ENCODE measurements at places on chromosomes 6 and 20. TPM values are rescaled to one million over a fixed set of nuclear protein-coding genes. Genes with fewer than 3 reads are reported as not detected.

DNA sequence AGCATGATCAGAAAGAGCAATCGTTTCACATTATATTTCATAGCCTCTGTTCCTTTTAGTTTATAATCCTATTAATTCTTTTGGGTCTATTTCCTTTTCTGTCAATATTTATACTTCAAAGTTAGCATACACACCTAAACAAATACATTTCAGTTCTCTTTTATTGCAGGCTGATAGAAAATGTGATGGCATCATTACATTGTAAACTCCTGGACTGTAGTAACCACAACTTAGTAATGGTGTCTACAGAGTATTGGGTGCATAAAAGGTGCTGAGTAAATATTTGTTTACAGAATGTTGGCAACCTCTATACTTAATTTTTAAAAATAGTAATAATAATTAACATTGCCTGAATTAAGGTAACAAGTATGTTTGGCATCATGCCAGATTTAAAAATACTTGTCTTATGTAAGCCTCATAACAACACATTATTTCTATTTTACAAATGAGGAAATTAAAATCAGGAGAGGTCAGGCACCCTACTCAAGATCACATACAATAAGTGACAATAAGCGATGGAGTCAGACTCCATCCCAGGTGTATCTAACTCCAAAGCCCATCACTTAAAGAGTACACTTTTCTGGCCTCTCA, 195.0 kb downstream of the UBE3D start:
- DNase-seq: no peak

- no peak for DNase-seq
Observed at GRCh38 chr6:143018955-143019354, 41.7 kb upstream of the AIG1 start.

Gene BACH2
- total RNA-seq: 6.1 TPM

- no peak for DNase-seq
Observed at GRCh38 chr6:7000825-7001777, 106.7 kb upstream of the RREB1 start.

DNA sequence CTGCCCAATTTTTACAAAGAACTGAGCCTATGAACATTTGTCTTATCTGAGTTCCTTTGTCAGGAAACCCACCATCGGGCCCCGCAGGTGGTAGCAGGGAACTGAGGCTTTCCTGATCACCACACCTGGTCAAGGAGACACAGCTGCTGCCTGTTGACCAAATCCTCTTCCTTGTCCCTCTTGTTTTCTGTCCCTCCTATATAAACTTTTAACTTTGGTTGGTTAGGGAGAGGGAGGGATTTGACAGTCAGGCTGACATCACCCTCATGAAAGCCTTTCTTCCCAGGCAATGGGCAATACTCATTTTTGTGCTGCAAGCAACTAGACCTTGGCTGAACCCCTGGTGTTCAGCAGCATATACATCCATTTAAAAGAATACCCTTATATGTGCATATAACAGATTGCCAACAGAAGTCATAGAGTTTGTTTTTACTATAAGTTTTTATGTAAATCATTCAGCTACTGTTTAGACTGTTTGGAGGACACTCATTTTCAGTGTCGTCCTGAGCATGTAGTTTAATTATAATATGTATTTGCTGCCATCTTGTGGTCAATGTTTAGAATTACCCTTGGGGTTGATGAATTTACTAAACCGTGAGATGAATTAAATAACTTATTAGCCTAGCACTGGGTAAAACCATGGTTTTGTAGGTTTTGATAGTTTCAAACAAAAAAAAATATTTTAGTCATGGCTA, 17.0 kb downstream of the CRISP1 start:
- DNase-seq: no peak

DNA sequence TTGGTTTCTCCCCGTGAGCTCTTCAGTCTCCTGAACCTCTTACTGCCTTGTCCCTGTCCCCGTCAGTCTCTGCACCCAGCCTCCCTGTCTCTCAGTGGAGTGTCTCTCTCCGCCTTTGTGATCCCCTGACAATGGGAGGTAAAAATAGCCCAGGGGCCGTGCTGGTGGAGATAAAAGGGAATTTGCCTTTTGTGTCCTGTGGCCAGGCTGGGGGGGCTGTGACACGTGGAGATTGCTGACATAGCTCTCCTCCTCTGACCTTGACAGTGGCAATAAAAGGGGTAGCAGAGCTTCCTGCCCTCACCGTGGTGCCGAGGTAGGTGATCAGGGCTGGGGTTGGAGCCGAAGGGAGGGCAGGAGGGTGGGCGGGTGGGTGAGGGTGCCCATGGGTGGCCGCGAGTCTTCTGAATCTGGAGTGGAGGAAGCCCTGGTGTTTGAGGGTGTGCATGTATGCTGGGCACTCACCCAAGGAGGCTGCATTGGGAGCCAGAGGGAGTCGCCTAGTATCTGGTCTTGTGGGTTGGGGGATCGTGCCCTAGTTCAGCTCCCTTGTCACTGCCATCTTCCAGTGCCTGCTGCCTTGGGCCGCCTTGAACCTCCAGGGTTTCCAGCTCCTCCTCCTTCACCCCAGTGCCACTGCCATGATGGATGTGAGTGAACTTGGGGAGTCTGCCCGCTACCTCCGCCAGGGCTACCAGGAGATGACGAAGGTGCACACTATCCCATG, 21.9 kb downstream of the MYH7B start:
- DNase-seq: no peak

Gene MYBL2
- 0.81 TPM for total RNA-seq

- DNase-seq: no peak
Observed at GRCh38 chr20:45963059-45964005, 8.7 kb downstream of the ZNF335 start.

GRCh38 chr6:97626671-97627441, 343.8 kb upstream of the MMS22L start:
- DNase-seq: no peak

GRCh38 chr6:5541751-5542432, 280.6 kb downstream of the FARS2 start:
- no peak for DNase-seq

DNA sequence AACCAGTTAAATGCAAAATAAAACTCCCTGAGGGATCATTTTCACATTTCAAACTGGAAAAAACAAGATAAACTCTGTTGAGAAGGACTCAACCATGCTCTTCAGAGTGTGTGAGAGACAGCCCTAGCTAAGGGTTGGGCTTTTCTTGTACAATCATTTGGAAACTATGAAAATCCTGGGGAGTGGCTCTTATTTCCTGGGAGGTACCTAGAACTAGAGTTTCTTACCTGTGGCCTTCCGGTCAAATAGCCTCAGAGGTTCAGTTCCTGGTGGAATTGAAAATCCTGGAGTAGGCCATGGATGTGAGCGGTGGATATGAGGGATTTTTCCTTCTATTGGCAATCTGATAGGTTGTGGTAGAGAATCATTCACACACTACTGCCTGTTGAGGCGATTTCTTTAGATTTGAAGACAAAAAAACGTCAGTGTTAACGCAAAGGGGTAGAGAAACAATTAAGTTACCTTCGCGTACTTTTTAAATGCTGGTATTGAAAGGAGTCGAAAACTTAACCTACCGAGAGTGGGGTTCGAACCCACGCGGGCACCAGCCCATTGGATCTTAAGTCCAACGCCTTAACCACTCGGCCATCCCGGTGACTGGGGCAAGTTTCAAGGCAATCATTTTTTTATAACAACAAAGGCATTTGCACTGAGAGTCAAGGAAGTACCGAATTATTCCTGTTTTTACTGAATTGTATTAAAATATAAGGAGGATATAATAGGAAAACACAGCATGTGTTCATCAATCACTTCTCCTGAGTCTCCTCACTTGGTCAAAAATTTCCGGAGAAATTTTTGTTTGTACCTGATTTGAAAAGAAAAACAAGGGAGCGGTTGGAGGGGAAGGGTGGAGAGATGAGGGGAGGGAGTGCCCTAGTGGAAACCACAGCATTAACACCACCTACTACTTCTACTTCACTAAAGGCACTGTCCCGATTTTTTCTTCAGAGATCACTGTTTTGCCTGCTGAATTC, 191.3 kb downstream of the OR2B2 start:
- DNase-seq: no peak

- DNase-seq: no peak
Observed at GRCh38 chr6:34696189-34696738, 303 bp downstream of the ILRUN start.

Gene ARMH2
- not detected for total RNA-seq

Gene HAO1
- total RNA-seq: not detected

DNA sequence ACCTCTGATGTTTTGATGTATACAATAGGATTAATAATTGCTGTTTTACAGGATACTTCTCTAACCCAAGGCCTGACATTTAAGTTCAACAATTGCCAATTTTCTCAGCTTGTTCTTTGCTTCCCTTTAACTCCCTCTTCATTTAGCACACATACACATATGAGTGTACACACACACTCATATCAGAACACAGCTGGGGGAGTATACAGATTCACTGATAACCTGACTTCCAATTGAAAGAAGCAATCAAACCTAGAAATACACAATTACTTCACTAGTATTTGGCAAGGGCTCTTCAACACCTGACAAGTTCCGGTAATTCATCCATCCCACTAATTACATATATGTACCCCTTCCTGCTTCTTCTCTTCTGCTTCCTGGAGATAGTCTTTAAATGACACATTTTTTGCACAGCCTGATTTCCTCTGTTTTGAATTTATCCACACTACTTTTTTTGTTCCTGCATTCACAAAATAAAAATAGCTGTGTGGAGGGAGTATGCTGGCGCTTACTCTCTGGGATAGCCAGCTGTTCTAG, 11.2 kb downstream of the UST start:
- DNase-seq: no peak

DNA sequence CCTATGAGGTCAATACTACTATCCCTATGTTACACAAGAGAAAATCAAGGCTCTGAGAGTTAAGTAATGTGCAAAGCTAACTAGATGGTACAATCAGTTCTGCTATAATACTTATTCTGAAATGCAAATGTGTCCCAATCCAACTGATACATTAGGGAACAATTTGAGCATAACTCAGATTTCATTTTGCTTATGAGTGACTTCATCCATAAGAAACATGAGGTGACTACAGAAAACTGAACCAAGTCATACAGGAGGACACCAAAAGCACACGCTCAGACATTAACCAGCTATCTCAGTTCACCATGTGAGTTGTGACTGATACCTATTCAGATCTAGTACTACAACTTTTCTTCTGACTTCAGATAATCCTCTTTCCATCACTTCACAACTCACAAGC, 179.9 kb upstream of the RUNX2 start:
- DNase-seq: no peak

Gene ZNF318
- total RNA-seq: 24.1 TPM

Gene LINC00237
- not detected for total RNA-seq

DNA sequence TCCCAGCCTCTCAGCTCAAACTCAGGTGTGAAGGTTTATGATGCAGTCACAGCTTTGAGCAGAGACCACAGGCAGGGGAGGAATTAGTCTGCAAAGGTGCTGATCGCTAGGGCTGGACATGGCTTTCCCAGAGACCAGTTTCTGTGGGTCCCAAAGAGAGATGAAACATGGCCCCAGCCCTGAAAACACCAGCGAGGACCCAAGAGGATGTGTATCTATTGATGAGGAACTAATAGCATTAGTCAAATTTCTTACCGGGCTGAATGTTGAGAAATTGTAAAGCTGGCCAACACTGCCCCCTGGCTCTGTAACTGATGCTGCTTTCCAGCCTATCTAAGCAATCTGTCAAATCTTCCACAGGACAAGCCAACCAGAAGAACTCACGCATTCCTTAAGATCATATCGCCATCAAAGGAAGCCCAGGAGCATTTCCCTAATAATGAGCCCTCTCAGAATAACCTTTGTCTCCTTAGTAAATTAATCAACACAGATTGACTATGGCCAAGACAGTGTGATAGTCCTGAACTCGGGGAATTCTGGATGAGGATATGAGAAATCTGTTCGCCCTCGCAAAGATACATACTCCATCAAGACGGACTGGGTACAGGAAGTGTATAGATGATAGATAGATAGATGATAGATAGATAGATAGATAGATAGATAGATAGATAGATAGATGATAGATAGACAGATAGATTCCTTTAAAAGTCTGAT, 7.8 kb upstream of the ACSS1 start:
- DNase-seq: no peak

Gene AIF1
- 39.6 TPM for total RNA-seq

- no peak for DNase-seq
Observed at GRCh38 chr6:131976545-131977061, 25.4 kb upstream of the CCN2 start.

Gene MUC21
- not detected for total RNA-seq

DNA sequence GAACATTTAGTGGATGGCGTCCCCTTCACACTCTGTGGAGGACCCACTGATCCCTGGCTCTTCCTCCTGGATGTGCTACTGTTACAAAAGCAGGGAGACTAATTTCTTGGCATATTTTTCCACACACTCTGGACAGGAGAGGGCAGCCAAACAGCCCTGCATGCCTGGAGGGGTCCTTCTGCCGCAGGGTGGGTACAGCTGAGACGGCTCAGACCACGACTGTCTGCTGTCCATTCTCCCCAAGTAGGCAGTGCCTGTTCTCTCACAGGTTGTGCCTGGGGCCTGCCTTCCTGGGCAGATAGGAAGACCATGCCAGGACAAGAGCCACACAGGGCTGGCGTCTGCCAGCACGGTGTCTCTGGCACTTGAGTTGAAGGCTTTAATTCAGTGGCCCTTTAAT, 260.1 kb downstream of the FOXC1 start:
- DNase-seq: no peak

GRCh38 chr20:32010666-32011065, 428 bp downstream of the CCM2L start:
- DNase-seq: no peak

DNA sequence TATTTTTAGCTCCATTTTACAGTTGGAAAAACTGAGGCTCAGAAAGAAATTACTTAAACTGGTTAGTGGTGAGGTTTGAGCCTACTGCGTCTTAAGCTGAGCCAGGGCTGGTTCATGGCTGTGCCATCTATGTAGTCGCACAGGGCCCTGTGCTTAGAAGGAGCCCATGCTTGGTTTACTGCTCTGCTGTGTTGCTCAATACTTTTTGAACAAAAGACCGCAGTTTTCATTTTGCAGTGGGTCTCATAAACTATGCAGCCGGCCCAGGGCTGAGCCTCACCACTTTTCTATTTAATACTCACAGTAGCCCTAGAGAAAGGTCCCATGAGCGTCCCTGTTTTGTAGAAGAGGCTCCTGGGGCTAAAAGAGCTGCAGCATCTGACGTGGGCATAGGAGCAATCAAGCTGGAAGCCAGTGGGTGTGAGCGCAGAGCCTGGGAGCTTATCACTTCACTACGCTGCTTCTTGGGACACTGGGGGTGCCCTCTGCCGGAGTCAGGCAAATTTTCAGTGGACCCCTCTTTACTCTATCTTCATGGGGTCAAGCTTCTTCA, 501 bp downstream of the SIRPB2 start:
- DNase-seq: no peak

DNA sequence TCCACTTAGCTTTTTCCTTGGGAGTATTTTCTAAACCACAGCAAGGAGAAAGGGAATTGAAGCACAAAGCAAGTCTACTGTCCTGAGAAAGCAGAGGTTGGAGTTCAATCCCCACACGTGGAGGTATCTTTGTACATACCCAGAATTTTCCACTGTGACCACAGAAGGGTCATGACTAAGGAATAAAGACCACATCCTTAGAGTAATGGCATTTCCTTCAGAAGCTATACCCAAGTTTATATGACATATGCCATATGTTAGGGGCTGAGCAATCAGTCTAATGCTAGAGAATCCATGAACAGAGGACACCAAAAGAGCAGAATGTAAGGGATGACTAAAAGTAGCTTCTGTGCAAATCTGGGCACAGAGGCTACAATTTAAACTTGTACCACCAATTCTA, 46.4 kb downstream of the ATG5 start:
- no peak for DNase-seq

Gene GGTLC1
- total RNA-seq: not detected

Gene MED20
- total RNA-seq: 11.6 TPM

Data from thoracic aorta (tissue), 2 donors.